GM12891 (cell line): ENCODE measurements at places on chromosomes 11 and 22.

DNA sequence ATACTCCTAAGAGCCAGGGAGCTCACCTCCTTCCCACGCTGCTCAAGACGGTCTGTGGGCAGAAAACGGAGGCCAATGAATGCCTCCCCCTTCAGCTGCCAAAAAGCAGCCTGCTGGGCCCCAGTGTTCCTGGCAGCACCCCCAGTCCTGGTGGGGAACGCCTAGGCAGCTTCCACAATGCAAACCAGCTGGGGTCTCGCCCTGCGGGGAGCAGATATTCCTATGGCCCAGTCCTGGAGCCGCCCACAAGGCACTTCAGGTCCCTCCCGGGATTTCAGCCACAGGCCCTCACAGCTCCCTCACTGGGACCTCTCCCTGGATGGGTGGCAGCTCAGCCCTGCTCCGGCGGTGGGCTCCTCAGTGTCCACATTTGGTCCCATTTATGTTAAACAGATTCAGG lies 29.2 kb downstream of the A4GALT start:
- no peak for DNase-seq

GRCh38 chr11:14021738-14022137 lies 59.2 kb downstream of the SPON1 start:
- no peak for DNase-seq

- no peak for DNase-seq
Observed at GRCh38 chr11:73942010-73942409, 8.8 kb upstream of the DNAJB13 start.

DNA sequence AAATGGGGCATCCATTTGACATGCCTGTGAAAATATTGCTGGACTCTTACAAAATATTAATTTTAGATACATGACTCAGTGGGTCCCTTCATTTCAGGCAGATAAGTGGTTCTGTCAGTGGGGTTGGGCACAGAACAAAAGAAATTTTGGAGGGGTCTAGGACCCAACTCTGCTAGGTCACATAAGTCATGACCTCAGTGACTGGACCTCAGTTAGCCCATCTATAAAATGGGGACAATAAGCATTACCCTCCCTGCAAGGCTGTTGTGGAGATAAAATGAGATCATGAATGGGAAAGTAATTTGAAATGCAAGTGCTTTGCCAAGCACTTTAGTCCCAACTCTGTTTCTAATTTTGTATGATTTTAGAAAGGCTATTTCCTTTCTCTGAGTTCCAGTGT lies 23.8 kb downstream of the ADORA2A start:
- DNase-seq: no peak

DNA sequence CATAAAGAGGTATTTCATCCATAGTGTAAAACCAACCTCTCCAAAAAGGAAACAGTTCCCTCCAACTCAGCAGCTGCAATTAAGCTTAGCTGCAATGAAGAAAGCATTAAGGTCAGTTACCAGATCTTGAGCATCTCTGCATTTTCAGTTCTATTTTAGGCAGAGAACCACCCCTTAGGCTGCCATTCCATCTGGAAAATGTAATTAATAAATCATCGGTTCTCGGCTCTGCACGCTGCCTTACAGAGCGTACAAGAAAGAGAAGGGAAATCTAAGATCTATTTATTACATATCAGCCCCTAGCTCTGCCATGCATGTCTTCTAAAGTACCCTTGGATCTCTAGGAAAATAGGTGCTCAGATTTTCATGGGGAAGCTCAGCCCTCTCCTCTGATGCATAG lies 71.5 kb downstream of the RCN1 start:
- no peak for DNase-seq

DNA sequence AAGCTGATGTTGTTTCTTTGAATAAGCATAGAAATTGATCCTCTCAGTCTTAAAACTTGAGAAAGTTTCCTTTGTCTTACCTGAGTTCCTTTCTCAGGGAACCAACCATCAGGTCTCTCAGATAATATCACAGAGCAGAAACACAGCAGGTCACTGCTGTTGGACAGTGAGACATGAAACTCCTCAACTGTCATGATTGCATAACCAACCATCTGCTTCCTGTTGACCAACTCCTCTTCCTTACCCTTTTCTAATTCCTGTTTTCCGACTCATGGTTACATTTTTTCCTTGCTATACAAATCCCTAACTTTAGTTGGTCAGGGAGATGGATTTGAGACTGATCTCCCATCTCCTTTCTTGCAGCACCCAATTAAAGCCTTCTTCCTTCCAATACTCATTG lies 845.3 kb downstream of the FAM181B start:
- DNase-seq: no peak

- peak; percentile 37 for DNase-seq
Observed at GRCh38 chr11:76293189-76293631, 86.9 kb upstream of the WNT11 start.

- DNase-seq: no peak
Observed at GRCh38 chr22:43053176-43053575, 36.0 kb downstream of the TTLL1 start.

DNA sequence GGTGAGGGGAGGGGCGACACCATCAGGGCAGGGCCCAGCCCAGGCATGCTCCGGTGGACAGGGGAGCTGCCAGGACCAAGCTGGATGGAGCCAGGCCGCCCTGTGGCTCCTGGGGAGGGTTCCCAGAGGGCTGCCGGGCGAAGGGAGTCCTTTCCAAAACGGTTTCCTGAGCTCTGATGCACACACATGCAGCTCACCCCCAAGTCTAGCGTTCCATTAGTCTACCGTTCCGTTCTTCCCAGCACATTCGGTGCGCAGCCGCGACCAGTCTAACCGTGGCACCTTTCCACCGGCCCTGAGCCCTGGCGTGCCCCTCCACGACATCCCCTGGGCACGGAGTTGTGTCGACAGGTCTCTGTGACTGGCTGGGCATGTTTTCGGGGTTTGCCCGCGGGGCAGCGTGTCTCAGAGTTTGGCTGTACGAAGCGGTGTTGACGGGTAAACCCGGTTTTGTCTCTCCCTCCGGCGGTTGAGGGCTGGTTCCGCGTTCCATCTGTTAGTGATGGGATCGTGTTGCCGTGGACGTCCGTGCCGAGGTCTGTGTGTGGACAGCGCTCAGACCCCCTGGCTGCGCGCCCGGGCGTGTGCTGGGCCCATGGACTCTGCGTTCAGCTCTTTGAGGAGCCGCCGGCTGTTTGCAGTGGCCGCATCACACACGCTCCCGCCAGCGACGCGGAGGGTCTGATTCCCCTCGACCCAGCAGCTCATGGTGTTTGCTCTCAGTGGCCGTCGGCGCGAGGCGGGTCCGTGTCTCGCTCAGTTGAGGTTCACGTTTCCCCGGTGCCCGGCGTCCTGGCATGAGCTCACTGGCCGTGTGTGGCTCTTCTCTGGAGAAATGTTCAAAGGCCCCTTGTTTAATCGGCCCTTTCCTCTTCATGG lies 121.2 kb downstream of the IGLL1 start:
- no peak for DNase-seq

DNA sequence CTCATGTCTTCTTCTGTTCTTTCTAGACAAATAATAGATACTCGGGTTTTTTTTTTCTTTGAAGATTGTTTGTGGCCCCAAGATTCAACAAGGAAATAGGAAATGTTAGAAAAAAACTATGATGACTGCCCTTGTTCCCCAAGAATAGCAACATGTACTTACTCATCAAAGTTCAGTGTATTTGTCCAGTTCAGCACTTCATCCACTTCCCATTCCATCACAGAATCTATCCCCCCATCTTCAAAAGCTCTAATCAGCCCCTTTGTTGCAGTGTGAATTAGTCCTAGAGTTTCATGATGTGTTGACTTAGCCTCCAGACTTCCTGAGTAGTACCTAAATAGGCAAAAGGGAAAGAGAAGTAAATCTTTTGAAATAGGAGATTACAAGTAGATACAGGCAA lies 74.3 kb downstream of the C11orf65 start:
- no peak for DNase-seq

DNA sequence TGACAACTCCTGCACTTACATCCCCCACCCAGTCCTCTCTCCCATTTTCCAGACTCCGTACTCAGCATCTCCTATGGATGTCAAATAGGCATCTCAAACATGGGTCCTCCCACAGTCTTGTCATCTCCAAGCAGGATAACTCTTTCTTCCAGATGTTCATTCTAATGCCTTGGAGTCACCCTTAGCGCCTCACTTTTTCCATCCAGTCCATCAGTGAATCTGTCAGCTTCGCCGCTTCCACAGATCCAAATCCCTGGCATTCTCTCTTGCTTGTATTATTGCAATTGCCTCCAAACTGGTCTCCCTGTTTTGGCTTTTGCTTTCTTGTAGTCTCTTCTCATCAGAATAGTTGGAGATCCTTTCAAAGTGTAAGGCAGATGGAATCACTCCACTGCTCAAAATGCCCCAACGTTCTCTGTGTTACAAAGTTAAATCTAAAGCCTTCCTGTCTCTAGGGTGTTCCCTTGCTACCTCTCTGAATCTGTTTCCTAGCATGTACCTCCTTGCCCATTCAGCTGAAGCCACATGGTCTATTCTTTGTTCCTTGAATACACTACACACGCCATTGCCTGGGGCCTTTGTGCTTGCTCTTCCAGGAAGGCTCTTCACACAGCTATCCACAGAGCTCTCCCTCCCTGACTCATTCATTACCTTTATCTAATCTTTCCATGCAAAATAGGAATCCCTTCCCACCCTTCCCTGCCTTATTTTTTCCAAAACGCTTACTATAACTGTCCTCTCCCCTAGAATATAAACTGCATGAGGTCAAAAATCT lies 64.8 kb downstream of the UBASH3B start:
- no peak for DNase-seq

DNA sequence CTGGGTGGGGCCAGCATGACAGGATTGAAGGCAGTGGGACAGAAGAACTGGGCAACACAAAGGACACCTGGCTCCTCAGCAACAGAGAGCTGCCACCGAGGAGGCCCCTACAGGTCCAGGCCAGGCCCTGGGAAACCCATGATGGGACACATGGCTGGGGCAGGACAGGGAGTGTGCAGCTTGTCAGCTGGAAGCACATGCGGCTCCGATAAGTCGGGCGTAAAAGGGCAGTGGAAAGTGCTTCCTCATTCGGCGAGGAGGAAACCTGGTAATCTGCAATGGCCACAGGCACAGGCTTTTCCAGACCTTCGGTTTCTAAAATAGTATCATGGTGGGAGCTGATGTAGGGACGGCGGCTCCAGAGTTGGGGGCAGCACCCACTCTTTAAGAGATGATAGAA lies 16.5 kb downstream of the GNAZ start:
- DNase-seq: no peak

DNA sequence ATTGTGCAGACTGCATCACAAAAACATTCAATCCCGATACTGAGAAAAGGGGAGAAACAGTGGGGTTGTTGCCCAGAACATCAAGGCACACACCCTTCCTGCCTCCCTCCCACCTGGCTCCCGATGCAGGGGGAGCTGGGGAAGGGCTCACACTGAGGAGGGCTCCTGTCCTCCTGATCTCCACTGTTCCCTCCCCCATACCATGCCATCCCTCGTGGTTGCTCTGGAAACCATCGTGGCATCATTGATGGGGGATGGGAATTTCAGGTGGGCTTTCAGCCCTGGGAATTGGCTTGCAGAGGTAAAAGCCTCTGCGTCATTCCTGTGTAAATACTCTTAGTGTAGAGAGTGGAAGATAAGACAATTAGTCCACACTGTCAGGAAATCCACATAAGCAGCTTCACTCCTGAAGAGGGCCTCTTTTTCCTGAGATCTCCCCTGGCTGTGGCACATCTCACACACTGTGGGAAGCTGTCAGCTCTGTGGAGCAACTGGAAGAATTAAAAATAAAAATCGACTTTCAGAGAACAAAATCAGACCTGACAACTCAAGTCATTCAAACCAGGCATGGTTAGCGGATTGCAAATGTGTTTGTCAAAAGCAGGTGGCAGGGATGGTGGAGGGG lies 176.0 kb downstream of the CHST1 start:
- no peak for DNase-seq

- no peak for DNase-seq
Observed at GRCh38 chr11:45092901-45093760, 53.3 kb upstream of the PRDM11 start.

GRCh38 chr22:37137903-37138665 lies 11.6 kb downstream of the IL2RB start:
- no peak for DNase-seq

DNA sequence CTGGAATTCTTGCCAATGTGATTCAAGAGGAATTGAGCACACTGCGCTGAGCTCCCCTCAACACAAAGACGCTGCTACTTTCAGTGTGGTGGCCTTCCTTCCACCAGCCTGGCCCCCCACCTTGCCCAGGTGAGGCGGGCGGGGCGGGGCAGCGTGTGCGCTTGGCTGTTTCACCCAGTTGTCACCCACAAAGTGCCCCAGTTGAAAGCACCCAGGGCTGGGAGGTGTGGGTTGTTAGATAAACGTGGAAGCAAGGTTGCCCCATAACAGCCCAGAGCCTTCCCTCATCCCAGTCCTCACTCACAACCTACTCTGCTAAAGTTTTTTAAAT lies 43.1 kb downstream of the CACNG2 start:
- DNase-seq: no peak

DNA sequence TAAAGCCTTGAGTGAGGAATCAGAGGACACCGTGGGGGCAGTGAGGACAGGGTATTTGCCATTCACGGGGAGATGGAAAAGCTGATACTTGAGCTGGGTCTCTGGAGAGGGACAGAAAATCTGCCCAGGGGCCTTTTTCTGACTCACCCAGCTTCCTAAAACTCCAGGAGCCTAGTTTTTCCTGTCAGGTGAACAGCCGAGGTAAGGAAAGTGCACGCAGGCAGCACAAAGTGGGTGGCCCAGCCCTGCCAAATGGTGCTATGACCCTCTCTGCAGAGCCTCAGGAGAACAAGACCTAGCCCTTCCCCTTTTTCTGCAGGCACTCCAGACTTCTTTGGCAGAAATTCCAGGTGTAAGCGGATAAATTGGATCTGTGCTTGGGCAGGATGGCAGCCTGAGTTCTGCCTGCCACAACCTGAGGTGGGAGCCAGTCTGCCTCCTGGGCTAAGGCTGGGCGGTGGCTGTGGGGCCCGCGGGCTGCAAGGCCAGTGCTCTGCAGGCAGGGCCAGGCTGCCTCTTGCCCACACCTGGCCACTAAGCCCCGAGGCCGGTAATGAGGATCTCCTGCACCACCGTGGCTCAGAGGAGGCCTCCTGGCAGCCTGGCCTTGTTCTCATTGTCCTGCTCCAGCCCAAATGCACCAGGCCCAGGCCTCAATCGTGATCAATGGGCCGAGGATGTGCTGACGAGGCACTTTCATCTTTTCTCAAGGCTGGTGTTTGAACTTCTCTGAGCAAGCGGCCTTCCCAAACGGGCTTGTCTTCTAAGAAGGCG lies 72.9 kb upstream of the LMO1 start:
- DNase-seq: no peak

GRCh38 chr11:104286129-104286528 lies 122.2 kb upstream of the PDGFD start:
- DNase-seq: no peak

DNA sequence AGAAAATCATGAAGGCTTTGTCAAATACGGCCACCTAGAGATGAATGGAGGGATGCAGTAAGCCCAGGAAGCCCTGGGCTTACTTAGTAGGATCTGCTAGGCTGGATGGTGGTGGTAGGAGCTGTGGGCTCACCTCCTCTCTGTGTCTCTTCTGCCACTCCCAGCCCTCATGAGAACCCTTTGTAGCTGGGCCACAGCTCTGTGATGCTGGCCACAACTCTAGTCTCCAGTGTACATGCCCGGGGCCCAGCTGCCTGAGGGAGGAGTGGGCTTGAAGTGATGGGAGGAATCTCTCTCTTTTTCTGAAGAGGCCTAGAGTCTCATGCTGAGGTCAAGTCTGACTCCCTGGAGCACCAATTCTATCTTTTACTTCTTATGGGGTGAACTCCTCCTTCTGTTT lies 32.4 kb upstream of the SYT13 start:
- DNase-seq: no peak
